ENCODE measurements at places on chromosomes 3 and 15.

GRCh38 chr3:53650928-53651661, 156.7 kb downstream of the CACNA1D start:
- DNase-seq = no peak

DNA sequence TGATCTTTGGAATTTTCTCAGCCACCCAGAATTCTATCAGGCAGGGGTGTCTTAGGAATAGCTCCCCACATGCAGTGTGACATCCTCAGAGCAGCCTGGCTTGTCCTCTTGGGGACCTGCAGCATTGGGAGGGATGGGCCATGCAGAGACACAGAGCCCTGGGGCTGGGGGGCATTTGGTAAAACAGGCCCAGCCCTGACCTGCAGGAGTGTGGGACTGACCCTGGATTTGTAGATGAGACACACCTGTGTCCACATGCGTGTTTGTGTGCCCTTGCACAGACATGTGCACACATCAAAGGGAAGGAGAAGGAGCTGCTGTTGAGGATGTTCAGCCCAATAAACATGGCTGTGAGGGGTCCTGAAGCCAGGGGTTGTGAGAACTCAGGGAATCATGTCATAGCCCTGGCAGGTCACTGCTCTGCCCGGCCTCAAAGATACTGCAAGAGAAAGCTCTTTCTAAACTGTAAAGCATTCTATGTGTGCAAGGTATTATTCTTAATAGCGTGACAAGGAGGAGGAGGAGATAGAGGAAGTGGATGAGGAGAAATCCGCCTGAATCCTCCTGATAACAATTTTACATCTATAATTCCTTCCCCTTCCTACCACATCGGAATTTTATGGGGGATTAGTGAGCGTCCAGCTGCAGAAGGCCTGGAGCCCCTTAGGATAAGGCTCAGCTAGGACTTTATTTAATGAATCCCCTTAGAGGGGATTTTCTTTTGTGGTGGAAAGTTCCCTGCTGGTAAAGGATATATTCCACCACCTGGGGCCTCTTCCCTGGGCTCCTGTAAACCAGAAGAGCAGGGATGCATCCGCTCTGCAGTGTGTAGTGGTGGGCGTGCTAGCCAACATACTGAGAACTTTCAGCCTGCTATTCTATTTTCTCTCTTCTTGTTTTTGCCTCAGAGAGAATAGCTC, 245.5 kb downstream of the EPHB1 start:
- no peak for DNase-seq

DNA sequence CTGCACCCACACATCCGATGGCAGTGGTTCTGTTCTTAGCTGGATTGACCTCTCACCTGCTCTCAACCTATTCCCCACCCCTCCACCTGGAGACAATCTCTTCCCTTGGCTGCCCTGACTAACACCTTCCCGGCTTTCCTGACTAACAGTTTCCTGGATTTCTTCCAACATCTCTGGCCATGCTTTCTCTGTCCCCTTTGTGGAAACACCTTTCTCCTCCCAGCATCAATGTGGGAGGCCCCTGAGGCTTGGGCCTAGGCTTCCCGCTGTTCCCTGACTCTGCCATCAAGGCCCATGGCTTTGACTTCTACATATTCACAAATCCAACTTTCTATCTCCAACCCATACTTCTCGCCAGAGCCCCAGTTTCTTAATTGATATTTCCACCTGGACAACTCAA, 142.8 kb upstream of the ATP2B2 start:
- DNase-seq = no peak

GRCh38 chr3:14311729-14312128, 90.7 kb upstream of the SLC6A6 start:
- no peak for DNase-seq

DNA sequence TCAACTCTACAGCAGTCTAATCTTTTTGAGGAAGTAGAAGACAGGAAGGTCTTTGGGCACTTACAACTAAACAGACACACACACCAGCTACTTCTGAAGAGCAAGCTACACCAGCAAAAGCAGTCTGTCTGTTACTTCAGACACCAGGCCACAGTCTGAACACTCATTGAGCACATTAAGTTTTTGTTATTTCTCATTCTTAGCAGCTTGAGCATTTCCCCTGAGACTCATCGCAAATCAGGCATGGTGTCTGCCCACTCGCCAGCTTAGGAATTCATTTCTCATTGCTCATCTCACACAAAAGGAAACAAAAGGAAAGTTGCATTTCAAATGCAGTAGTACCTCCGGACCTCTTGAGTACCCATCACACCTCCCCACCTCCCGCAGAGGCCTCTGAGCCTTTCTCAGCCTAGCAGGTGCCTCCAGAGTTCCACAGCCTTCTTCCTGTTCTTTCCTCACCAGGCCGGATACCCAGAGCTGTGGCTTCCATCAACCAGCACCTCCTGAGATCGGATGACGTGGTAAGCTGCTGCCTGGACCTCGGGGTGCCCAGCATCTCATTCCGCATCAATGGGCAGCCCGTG, 302.0 kb downstream of the RYR3 start:
- no peak for DNase-seq

GRCh38 chr3:123036352-123037014, 8.9 kb upstream of the SEMA5B start:
- no peak for DNase-seq

GRCh38 chr3:141262308-141262705, 30.7 kb downstream of the PXYLP1 start:
- no peak for DNase-seq

- DNase-seq = no peak
These were observed 395.5 kb upstream of the KCNMB2 start for GRCh38 chr3:178140531-178141304.

DNA sequence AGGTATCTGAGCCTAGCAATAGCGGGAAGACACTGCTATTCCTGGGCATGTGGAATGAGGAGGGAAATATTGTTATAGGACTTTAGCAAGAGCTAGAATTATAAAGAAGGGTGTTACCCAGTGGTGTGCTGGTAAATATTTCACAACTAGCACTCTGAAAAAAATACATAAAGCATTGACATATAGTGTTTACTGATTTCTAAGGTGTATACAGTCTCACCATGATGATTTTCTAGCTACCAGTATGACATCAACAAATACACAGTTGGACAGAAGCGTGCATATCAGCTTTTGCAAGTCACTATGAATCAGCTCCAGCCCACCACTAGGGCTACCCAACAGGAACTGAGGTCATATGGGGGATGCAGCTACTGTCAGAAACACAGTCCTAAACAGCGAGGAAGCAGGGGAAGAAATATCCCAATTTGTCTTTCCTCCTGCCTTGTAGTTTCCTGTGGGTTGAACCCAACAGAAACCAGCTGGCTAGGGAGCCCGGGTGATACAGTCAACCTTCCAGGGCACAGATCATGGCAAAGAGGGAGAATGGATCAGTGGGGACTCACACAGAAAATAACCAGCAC, 39.6 kb downstream of the HGD start:
- no peak for DNase-seq
